ENCODE measurements at places on chromosomes 1 and 21.

DNA sequence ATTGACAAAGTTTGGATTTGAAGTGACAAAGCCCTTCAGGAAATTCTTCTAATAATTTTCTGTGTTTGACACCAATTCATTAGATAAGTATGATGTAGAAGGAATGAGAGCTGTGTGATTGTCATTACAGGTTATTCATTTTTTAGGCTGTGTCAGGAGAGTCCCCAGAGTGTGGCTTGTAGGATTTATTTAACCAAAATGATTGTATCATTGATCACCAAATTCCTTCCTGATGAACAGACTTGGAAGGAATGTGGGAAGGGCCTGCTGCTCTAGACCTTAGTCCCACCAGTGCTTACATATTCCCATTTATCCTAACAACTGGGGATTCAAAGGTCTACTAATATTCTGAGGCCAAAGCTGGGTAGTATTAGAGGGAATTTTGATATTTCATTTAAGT lies 383.3 kb upstream of the KAZN start:
- no peak for DNase-seq

DNA sequence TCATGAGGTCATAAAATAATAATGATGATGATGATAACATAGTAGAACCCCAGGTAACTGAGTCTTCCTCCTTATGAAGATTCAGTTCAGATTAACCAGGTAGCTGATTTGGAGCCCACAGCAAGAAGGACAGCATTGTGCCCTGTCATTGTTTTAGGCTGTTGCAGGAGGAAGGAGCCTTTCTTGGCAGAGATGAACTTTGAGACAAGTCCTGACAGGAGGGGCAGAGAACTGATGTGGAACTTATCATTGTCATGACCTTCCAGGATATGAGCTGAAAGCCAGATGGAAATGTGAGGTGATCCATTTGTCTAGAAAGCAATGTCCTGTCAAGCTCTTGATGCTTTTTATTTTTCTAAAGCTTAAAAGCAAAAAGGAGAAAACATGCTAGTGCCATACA lies 132.6 kb upstream of the COA6 start:
- no peak for DNase-seq

GRCh38 chr1:42034426-42034825 lies 115.7 kb upstream of the HIVEP3 start:
- DNase-seq, result no peak

- DNase-seq, result no peak
Measured at GRCh38 chr1:229815961-229816360, 189.9 kb downstream of the URB2 start.

DNA sequence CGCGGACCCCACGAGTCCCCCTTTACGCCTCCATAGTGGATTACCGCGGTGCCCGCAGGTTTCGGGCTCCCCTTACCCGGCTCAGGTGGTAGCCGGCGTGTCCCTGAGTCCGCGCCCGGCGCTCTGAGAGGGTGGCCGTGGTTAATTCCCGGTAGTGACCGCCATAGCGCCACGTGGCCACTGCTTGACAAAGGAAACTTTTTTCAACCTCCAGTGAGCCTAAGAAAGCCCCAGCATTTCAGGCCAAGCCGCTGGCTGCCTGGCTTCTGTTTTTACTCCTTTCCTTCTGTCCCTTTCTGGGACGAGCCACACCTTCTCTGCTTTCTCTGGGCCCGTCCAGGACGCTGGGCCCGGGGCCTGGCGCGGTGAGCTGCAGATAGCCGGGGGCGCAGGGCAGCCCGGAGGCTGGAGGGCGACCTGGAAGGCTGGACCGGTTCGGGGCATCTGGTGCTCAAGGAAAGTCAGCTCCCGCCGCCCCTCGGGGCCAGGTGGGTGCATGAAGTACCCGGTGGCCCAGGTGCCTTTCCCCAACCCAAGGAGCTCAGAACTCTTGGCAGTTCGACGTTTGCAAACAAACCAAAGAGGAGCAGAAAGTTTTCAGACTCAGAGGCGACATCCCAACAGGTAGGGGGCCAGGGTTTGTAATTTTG lies 540 bp upstream of the C1orf198 start:
- DNase-seq, result no peak

GRCh38 chr1:169511316-169512005 lies 25.7 kb upstream of the SLC19A2 start:
- no peak for DNase-seq

GRCh38 chr1:152884966-152885624 lies 7.0 kb downstream of the SMCP start:
- DNase-seq, result no peak
